ENCODE measurements at places on chromosomes 4 and X.
A peak's percentile ranks its signal among the peaks of the same experiment; 100 is the strongest.

DNA sequence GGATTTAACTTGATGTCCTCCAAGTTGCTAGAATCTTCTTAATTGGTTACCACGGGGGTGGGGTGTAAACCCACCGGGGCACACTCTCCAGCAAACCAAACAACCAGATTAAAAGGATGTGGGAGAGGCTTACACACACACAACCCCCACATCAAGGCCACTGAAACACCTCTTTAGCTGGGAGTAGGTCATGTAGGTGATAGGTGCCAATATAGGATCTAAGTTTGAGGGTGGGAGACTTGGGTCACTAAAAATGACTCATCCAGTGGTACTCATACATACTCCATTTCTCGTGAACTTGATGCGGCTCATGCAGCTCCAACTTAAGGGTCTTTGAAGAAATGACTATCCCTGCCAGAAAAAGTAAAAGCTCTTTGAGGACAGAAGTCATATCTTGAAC is 20.5 kb upstream of the CD40LG start:
- no peak for DNase-seq

- no peak for DNase-seq
Measured at GRCh38 chr4:104425948-104426347, 68.7 kb downstream of the CXXC4 start.

GRCh38 chr4:5165420-5166369 is 114.4 kb downstream of the STK32B start:
- DNase-seq: peak; percentile 88

DNA sequence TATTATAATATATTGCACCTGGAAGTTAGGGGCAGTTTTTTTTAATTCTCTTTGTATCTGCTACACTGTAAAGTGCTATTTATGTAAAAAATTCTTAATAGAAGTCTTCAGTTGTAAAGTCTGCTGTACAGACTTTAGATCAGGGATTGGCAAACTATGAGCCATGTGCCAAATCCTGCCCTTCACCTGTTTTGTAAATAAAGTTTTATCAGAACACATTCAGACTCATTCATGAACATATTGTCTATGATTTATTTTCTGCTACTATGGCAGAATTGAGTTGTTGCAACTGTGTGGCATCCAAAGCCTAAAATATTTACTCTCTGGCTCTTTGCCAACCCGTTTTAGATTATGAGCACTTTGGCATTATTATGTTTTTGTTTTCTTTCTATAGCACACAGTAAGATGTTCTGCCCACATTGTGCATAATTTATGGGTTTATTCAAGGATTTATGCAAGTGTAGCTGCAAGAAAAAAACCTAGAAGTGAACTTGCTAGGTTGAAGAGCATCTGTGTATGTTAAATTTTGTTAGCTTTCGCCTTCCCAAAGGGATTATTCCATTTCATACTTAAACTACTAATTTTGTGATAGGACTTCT is 56.9 kb downstream of the CLCN3 start:
- no peak for DNase-seq

- peak; percentile 4 for DNase-seq
Measured at GRCh38 chrX:103399744-103400143, 23.4 kb downstream of the BEX3 start.

DNA sequence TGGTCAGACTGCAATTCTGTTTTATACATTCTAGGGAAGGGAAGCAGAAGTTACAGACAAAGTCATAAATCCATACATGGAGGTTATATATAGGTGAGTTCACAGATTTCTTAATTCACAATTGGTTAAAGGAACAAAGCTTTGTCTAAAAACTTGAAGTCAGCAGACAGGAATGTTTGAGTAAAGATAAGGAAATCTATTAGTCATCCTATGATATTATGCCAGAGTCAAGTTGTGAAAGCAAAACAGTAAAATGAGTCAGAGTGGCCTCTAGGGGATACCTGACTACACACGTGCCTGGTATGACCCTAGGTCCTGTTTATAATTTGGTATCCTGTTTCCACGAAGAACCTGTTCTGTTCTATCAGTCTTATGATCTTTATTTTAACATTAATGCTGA is 31.5 kb downstream of the ACTRT1 start:
- DNase-seq: peak; percentile 11

Measured in fibroblast of skin of right quadriceps (primary cell).